ENCODE measurements at places on chromosomes 6 and 20.

- no peak for DNase-seq
Observed at GRCh38 chr6:128339635-128340450, 180.6 kb downstream of the PTPRK start.

- DNase-seq, result no peak
Observed at GRCh38 chr6:8065519-8065911, 1.3 kb upstream of the BLOC1S5 start.

GRCh38 chr6:168726312-168726856 lies 285.4 kb downstream of the SMOC2 start:
- DNase-seq, result no peak

- DNase-seq, result no peak
Observed at GRCh38 chr6:159334068-159334467, 164.9 kb downstream of the FNDC1 start.

DNA sequence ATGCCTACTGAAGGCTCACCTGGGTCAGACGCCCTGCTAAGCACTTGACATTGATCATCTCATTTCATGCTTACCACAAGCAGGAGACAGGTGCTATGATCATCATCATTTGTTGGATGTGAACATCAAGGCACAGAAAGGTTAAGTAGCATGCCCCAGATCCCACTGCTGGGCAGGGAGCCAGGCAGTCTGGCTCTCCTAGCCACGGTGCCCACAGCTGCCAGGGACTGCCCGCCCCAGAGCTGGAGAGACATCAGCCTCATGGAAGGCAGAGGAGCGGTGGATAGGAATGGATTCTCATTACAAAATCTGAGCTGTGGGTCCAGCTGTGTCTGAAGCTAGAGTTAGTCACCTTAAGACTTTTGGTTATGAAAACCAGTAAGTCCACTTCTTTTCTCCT lies 3.6 kb downstream of the SULF2 start:
- no peak for DNase-seq

GRCh38 chr6:162463576-162463975 lies 264.0 kb downstream of the PRKN start:
- no peak for DNase-seq

- DNase-seq, result no peak
Observed at GRCh38 chr6:48068278-48069251, 42.4 kb downstream of the PTCHD4 start.

DNA sequence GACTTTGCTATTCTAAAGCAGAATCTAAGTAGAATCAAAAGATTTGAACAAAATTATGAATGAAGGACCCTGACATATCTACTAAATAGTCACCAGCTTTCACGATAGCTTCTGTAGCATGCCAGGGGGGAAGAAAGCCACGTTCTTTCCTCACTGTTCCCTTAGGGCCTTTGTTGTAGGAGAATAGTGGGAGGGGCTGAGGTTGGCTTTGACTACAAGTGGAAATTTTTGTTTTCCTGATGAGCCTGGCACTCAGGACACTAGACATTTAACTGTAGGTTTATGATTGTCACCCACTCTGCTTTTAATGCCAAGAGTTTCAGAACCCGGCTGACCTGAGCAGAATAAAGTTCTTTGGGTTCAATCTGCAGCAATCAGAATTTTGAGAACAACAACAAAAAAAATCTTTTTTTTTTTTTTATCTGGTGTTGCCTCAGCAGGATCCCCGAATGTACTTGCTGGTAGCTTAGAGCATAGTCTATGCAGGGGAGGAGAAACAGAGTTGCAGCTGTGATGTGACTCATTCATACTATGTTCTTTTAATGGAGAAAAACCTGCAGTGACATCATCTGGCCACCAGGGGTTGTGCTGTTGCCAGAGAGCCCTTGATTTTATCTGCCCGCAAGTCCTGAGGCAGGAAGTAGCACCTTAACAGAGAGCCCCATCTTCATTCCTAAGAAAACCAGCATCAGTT lies 38.5 kb downstream of the TPD52L1 start:
- DNase-seq, result no peak

GRCh38 chr6:165117121-165117520 lies 192.3 kb downstream of the C6orf118 start:
- no peak for DNase-seq

GRCh38 chr6:8170245-8170644 lies 67.9 kb upstream of the EEF1E1 start:
- no peak for DNase-seq

DNA sequence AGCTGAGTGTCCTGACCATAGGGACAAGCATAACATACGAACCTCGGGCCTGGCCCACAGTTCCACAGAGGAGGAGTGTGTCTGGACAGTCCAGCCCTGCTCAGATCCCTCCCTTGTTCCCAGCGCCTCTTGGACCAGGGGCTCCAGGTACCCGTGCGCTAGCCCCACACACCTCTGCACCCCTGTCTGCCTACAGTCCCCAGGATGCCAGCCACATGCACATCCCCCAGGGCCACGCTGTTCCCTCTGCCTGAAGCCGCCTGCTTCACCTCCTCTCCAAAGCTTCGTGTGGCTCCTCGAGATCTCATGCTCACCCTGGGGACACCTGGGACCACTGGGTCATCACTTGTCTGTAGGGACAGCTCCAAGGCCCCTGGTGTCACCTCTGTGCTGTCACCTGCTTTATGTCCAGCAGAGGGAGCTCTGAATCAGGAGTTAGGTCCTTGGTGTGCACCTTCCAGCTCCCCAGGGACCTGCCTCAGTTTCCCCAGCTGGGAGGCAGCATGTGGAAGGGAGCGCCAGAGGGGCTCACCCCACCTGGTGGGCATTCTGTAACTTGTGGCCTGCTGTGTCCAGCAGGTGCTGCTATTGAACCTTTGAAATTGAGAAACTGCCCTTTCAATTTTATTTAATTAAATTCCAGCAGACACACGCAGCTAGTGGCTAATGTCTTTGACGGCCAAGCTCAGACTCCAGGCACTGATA lies 7.3 kb upstream of the YTHDF1 start:
- DNase-seq, result peak; percentile 11

- no peak for DNase-seq
Observed at GRCh38 chr6:144580771-144581170, 295.6 kb downstream of the UTRN start.

- no peak for DNase-seq
Observed at GRCh38 chr6:52483671-52484003, 63.5 kb downstream of the EFHC1 start.

DNA sequence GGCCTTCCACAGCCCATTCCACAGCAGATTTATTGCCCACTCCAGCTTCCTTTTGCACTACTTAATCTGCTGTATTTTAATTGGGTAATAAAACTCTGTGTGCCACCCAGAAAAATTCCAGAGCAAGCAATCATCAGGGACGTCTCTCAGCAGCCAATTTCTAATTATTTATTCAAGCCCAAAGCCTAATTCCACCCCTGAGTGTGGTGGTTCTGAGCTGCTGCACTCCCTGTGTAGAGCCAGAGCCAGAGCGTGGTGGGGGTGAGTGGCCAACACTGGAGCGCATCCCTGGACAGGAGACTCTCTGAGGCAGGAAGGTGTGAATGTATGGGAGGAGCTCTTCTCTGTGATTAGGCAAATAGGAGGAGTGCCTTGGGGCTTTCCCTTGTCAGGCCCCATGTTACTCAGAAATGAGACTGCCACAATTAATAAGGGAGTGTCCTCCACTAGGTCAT lies 66.1 kb downstream of the CD24 start:
- no peak for DNase-seq

DNA sequence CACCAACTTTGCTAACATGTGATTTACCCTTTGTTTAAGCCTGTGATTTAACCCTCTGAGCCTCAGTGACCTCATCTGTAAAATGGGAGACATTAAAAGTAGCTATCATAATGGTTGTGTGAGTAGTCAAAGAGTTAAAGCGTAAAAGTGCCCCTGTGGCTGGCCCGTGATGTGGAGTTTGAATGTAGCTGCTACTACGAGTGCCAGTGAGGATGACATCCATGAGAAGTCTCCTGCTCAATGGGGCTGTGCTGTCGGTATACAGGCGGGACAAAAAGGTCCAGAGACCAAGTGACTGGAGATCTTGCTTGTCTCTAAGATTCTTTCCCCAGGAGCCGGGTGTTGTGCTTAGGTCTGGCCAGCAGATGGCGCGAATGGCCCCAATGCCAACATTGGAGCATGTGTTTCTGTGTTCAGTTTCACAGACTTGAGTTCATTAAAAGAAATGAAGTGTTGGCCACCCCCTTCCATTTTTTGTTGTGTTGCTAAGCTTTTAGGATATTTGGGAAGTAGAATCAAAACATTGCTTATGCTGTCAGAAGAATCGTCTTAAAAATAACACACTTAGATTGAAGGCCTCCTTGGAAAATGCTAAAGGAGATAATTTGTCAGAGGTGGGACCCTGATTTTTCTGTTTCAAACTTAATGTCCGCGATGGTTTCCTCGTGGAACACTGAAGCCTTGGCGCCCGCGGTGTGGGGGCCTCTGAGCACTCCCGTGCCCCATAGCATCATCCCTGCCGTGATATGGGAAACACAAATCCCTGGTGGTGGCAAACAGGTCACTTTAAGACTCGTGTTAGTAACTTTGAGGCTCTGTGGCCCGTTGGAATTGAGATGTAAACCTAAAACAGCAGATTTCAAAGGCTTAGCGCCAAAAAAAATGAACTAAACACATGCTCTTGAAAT lies 9.3 kb upstream of the RBM38 start:
- DNase-seq, result peak; percentile 84

DNA sequence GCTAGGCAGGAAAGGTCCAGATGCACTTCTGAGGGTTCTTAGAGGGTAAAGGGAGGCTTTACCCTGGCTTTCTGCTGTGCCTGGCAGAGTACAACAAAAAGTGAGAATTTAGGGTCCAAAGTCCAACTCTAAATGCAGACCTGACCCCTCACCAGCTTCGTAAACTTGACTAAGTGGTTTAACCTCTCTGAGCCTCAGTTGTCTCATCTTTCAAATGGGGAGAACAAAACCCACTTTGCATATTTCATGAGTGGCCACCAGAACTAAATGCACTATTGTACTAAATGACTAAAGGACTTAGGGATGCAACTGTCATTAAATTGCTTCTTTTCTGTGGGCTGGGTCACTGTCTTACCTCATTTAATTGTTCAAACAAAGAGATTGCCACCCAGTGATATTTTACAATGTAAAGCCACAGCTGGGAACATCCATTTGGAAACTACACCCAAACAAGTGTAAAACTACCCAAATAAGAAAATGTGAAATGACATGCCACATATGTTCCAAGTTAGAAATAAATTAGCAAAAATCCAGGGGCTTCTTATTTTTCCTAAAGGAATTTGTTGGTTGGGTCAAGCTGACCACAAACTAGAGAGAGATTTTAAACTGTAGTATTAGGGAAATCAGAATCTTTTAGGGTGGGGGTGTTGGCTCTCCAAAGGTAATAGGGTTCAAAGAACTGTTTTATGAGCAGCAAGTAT lies 48.3 kb upstream of the RIN2 start:
- DNase-seq, result no peak

DNA sequence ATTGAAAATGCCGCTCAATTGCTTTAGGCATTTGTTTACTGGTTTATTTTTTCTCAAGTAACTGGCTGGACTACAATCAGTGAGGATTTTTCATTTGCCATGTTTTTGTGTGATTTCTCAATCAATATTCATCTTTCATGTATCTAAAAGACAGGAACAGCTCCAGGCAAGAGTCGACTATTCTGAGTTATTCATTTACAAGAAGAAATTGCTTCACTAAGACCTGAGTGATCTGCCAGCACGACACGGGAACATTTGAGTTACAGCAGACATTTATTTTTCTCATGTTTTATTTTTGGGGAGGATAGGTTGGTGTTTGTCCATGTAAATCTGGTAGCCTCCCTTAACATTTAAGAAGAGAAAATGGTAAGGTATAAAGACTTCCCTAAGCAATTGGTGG lies 124.1 kb downstream of the CBLN4 start:
- DNase-seq, result no peak

DNA sequence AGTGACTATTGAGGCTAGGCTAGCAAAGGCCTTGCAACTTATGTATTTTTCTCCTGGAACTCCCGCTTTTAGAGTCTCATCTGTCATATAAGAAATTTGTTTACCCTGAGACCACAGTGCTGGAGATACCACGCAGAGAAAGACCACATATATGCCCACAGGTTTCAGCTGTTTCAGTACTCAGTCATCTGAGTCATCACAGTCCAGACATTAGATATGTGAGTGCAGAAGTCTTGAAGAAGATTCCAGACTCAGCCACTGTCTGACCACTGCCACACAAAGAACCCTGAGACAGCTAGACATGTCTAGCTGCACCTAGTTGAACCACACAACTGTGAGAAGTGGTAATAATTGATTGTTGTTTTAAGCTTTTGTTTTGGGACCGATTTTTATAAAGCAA lies 648.3 kb downstream of the EPM2A start:
- no peak for DNase-seq

- no peak for DNase-seq
Observed at GRCh38 chr6:70479236-70479635, 65.9 kb downstream of the FAM135A start.

GRCh38 chr6:71383901-71384489 lies 95.4 kb downstream of the OGFRL1 start:
- no peak for DNase-seq

DNA sequence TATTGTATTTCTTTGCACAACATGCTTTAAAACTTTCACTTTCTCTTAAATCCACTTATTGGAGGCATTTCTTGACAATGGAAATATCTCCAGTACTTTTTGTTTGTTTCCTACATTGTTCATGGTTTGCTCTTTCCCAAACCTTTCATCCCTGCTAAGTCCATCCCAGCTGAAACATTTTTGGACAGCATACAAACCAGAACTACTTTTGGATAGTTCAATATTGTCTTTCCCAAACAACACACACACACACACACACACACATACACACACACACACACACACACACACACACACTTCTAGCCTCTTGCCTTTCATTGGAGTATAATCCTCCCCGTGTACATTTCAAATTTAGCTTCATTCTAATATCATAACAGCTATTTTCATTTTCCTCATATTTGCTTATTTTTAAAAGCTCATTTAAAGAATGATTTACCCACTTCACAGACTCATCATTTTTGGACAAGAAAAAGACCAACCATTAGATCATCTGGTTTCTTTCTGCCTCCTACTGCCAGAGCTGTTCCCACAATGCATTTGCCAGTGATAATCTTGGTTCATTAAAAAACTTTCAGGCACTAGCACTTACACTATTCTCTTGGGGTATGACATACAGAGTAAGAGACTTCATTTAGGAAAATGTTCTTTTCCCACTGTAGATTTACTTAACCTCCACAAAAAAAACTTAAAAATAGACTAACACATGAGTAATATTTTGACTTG lies 248.1 kb downstream of the CD109 start:
- DNase-seq, result no peak

GRCh38 chr20:24648481-24648880 lies 179.1 kb downstream of the SYNDIG1 start:
- no peak for DNase-seq

GRCh38 chr20:38434301-38434741 lies 807 bp downstream of the SNHG17 start:
- peak; percentile 49 for DNase-seq
